LHCN-M2 (cell line): ENCODE measurements at places on chromosomes 4 and X. TPM values are rescaled to one million over a fixed set of nuclear protein-coding genes. Genes with fewer than 3 reads are reported as not detected.
A peak's percentile ranks its signal among the peaks of the same experiment; 100 is the strongest.

- peak; percentile 92 for DNase-seq
These were observed 275.5 kb downstream of the CFAP299 start for GRCh38 chr4:80610845-80611677.

DNA sequence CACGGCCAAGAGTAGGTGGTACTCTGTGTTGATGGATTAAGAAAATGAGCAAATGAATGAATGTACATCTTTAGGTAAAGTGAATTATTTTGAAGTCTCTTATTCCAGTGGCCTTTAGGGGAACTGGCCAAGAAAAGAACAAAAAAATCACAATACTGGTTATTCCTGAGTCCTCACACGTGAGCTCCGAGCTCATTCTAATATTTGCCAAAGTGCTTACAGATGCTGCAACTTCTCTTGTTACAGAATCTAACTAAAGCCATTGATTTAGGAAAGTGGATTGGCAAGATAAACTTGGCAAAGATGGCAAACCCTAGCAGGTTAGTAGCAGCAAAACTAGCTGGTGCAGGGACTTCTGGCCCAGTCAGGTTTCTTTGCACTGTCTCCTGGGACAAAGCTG is 37.6 kb downstream of the IDS start:
- no peak for DNase-seq

Gene PRDX4
- 226 and 239 TPM in 2 replicates for total RNA-seq

DNA sequence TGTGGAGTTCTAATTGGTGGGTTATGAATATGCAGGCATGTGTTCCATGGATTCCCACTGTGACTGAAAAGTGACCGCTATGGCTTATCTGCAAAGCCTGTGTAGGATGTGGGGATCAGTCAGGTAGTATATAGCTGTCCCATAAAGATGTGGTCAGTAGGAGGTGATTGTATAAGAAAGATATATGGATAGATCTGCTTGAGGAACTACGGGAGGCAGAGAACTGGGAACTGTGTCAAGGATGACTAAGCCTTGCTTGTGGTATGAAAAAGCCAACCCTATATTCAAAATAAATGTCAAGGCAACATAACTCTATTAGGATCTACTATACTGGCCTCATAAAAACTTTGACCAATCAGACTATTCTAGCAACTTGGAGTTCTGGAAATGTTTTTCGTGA is 185.2 kb downstream of the KLHL4 start:
- no peak for DNase-seq

DNA sequence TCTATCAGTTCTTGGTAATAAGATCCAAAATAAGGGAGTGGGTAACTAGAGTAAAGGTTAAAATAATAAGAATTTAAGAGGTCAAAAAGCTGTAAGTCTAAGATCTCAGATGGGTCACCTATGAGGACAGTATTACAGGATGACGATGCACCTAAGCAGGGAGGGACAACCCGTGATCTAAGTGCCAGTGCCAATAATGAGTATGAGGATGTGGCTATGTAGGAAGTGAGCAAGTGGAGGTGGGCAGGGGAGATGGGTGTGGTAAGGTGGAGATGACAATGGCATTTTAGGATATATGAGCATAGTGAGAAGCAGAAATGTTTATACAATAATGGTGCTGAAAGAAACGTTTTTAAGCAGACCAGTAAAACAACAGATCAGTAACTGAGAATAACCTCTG is 19.3 kb downstream of the CCDC158 start:
- DNase-seq: no peak

GRCh38 chr4:152087335-152087734 is 326.5 kb upstream of the GATB start:
- no peak for DNase-seq

Gene PDZD4
- 1.2 and 1.7 TPM in 2 replicates for total RNA-seq

GRCh38 chr4:185100423-185100822 is 42.6 kb upstream of the SLC25A4 start:
- DNase-seq: no peak

GRCh38 chr4:86661418-86661817 is 67.3 kb downstream of the PTPN13 start:
- no peak for DNase-seq

GRCh38 chr4:17336524-17336961 is 175.3 kb downstream of the QDPR start:
- DNase-seq: no peak

Gene NLGN4X
- not detected in 2 replicates for total RNA-seq

DNA sequence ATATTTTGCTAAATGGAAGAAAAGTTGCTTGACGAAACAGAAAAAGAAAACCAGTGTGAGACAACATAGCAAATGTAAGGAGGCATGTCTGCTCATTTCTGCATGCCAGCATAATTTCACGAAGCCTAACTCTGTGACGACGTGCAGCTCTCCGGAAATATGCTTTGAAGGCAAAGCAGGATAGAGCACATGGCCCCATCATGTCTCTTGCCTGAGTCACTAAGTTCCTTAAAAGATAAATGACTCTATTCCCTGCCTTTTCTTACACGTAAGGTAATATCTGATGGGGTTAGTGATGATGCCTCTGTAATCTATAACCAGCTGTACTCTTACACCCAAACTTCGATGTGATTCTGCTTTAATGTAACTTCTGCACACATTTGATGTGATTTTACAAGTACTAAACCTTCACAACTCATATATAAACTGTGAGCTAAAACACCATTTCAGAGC is 64.5 kb downstream of the ANXA3 start:
- peak; percentile 31 for DNase-seq

- DNase-seq: no peak
These were observed 49.5 kb upstream of the SETD7 start for GRCh38 chr4:139605516-139605915.

GRCh38 chr4:128663325-128663724 is 146.2 kb upstream of the JADE1 start:
- DNase-seq: no peak

DNA sequence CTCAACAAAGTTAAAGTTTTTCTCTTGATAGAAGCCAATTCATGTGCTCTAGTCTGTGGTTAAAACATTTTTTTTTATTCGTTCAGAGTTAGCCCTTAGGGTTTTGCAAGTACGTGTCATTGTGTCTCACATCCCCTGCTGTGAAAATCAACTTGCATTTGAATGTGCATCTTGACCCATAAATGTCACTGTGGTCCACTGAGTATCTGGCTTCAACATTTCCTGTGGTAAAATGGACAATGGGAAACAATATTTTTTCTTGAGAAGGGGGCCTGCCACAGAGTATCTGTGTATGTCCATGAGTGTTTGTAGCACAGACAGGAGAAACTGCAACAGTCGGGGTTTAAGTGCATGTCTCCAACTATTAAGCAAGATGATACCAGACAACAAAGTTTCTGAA is 554.8 kb upstream of the TENM3 start:
- peak; percentile 70 for DNase-seq

- DNase-seq: no peak
These were observed 160.4 kb downstream of the MAD2L1 start for GRCh38 chr4:119906277-119906676.

- peak; percentile 0 for DNase-seq
These were observed 594.1 kb downstream of the GLUD2 start for GRCh38 chrX:121641560-121641959.

GRCh38 chr4:57044996-57045395 is 65.2 kb downstream of the IGFBP7 start:
- DNase-seq: peak; percentile 49

DNA sequence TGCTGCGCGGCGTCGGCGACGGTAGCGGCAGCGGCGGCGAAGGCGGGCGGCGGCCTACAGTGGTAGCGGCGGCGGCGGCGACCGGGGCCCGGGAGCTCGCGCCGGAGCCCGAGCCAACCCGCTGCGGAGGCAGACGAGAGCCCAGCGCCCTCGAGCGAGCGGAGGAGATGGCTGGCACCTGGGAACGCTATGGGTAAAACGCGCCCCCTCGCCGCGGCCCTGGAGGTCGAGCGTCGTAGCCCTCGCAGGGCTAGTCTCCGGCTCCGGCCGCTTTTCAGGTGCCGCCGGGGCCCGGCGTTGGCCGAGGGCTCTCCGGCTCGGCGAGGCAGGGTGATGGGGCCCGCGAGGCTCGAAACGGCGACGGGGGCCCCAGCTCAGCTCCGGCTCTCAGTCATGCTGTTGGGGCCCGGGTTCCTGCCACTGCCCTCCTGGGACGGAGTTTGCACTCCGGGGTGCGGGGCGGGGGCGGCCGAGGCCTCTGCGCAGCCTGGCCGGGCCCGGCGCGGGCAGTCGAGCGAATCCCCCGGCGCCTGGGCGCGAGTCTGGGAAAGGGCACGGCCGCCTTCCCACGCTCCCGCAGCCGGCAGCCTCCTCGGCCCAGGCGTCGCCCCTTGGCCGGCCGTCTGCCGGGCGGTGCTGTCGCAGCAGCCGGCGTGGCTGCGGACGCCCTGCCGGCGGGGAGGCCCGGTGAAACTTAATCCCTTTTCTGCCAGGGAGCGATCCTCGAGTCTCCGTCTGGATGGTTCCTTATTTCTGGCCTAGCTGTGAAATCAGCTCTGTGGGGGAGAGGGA is 768 bp downstream of the MID2 start:
- DNase-seq: peak; percentile 40

Gene COX7B2
- total RNA-seq: not detected in 2 replicates

DNA sequence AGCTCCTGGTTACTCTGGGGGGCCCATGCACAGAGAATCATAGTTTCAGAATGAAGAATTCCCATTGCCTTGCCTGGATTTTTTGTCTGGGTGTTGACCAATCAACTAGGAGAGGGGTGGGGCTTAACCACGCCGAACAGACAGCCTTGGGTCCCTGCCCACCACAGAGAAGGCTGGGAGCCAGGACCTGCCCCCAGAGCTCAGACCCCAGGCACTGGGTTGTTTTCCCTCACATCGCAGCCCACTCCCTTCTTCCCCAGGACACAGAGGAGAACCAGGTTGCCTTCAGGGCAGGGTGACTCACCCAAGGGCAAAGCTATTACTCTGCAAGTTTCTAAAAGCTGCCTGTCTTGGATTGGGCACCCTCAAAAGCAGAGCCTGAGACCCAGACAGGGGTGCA is 23.3 kb upstream of the CRMP1 start:
- no peak for DNase-seq

DNA sequence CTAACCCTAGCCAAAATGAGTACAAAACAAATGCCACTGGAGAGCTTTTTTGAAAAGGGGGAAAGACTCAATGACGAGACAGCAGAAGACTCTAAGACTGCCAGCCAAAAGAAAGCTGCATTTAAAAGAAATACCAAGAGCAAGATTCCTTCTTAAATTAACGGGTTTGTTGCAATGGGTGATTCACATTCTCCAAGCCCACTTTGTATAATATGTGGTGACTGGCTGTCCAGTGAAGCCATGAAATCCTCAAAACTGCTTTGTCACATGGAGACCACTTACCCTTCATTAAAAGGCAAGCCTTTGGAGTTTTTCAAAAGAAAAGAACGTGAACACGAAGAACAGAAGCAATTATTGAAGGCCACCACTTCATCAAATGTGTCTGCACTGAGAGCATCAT is 68.2 kb downstream of the MRPL1 start:
- no peak for DNase-seq

DNA sequence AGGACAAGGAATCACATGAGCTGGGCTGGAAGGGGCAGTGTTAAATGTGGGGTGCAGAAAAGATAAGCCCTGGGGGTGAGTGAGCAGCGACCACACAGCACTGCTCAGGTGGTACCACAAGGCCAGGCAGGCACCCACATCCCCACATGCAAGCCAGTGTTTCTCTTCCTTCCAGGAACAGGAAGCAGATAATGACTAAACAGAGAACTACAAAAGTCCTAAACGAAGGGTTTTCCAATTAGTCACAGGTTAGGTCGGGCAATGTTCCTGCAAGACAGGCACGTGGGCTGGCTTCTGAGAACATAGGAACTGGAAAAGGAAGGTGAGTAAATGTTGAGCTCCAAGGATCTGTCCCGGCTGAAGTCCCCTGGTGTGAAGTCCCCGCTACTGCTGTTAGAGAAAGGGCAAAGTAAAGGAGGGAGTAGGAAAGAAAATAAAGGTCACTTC is 19.5 kb downstream of the RELL1 start:
- peak; percentile 89 for DNase-seq

DNA sequence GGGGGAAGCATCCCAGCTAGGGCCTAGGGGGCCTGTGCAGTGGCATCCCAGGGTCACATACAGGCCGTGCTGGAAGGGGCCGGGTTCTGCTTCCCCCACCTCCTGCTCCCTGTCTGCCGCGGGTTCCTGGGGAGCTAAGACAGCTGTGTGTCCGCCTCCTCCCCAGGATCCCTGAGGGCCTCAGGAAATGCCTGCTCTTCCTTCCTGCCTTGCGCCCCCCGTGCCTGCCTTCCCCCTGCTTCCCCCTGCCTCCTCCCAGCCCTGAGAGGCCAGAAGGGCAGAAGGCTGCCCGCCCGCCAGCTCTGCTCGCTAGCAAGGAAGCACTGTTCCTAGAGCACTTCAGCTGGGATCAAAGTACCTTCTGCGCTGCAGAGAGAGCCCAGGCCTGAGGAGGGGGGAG is 2.9 kb upstream of the BGN start:
- DNase-seq: no peak

Gene STK32B
- 0.52 and 0.77 TPM in 2 replicates for total RNA-seq

Gene UGT2B15
- total RNA-seq: not detected in 2 replicates

- DNase-seq: peak; percentile 12
These were observed 36.4 kb downstream of the ASB9 start for GRCh38 chrX:15233416-15234015.

Gene FABP2
- total RNA-seq: not detected in 2 replicates

Gene ACOX3
- total RNA-seq: 24.2 and 27.3 TPM in 2 replicates

Gene SERTM2
- not detected in 2 replicates for total RNA-seq

DNA sequence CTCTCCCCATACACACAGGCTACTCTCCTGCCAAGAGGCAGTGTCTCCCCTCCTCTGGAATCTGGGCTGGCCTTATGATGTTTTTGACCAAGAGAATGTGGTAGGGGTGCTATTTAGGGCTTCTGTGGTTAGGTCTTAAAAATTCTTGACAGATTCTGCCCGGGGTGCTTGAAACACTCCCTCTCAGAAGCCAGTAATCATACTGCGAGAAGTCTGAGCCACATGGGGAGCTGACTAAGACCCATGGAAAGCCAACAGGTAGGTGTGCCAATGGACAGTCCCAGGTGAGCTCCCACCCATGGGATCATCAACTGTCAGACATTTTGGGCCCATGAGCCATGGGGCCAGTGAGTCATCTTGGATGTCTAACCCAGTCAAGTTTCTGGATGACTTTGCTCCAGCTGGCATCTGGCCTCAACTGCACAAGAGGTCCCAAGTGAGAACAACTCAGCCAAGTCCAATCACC is 315.7 kb downstream of the FBXW7 start:
- DNase-seq: peak; percentile 35

DNA sequence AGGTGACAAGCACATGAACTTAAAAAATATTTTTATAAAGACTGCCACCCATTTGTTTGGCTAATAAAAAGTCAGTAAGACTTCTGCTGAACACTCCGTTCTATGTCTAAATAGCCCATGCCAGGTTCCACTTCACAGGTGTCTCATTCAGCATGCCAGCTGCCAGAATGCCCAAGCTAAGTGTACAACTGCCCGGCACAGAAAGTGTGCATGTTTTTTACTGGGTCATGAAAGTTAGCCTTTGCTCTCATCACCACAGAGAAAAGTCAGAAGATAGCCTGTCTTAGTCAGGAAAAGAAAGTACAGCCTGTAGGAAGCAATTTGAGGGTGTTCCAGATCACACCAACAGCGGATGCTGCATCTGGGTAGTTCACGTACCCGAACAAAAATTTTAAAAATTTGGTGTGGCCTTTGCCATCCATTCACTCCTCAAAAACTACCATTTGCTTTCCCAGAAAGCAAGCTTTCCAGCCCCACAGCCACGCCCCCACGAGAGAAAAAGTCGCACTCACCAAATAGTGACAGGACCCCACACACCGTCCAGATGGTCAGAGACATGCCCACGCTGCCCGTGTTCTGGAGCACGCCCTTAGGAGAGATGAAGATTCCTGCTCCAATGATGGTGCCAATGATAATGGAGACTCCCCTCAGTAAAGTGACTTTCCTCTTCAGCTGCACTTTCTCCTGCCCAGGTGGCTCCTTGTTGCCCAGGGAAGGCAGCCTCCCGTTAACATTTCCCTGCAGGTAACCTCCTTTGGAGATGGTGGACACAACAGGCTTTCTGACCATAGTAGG is 671 bp downstream of the SLC7A11 start:
- DNase-seq: peak; percentile 31
